ENCODE measurements at places on chromosomes 4 and X. TPM values are rescaled to one million over a fixed set of nuclear protein-coding genes. Genes with fewer than 3 reads are reported as not detected.

Gene CXCL8
- total RNA-seq = 35.7 TPM

- no peak for DNase-seq
These were observed 5.5 kb downstream of the CCDC120 start for GRCh38 chrX:49064303-49064702.

Gene HSD17B13
- total RNA-seq = under 0.01 TPM

Gene TLR2
- total RNA-seq = 0.13 TPM

DNA sequence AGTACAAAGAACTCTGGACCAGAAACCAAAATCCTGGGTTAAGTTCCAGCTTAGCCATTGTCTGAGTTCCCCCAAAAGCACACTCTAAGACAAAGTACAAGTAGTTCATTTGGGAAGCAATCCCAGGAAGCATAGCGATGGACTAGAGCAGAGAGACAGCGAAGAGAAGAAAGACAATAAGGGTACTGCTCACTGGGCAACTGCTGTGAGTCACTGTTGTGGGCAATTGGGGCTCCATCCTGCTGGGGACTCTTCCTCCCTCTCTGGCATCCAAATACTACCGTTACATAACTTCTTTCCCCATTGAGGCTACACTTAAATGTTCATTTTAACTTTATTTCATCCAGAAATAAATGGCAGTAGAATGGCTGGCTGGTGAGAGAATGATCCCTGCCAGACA is 14.1 kb downstream of the SRPX start:
- no peak for DNase-seq

GRCh38 chr4:152581536-152582160 is 45.8 kb upstream of the FBXW7 start:
- no peak for DNase-seq

All from dermis microvascular lymphatic vessel endothelial cell (primary cell).